ENCODE measurements at places on chromosomes 5 and 9. TPM values are rescaled to one million over a fixed set of nuclear protein-coding genes. Genes with fewer than 3 reads are reported as not detected.

- no peak for DNase-seq
These were observed 18.8 kb downstream of the TRIO start for GRCh38 chr5:14161825-14162556.

GRCh38 chr9:104892701-104893100 is 35.3 kb downstream of the ABCA1 start:
- DNase-seq = no peak

GRCh38 chr9:131099102-131099606 is 2.8 kb downstream of the AIF1L start:
- no peak for DNase-seq

DNA sequence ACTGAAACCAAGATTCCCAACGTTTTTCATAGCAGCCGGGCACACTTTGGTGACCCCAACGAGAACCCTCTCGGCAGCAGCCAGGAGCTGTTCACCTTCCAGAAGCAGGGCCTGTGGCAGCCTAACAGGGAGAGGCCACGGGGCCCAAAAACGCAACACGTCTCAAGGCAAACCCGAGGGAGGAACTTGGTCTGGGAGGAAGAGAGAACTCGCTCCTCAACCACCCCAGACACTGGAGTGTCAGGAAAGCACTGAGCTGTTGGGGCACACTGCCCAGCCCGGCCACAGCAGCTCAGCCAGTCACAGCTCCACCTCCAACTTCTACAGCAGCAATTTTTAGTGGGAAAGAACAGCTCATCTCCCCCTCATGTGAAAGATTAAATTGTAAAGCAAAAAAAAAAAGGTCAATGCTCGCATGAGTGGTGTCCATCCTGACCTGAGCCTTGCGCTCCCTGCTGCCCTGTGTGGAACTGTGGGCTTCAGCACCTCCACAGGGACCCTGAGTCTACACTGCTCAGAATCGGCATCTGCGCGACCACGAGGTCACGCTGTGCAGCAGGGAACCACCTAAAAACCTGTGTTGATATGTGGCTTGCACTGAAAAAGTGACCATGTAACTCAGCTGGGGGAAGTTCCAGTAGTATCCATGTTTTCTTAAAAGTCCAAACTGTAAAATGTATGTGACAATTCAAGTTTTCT is 55.0 kb downstream of the IPPK start:
- no peak for DNase-seq

GRCh38 chr5:80495891-80496290 is 8.0 kb downstream of the FAM151B start:
- no peak for DNase-seq

TNC gene
- total RNA-seq = 266 TPM

Measured in tongue (tissue), 3 donors.